ENCODE measurements at places on chromosomes 11 and 22.

DNA sequence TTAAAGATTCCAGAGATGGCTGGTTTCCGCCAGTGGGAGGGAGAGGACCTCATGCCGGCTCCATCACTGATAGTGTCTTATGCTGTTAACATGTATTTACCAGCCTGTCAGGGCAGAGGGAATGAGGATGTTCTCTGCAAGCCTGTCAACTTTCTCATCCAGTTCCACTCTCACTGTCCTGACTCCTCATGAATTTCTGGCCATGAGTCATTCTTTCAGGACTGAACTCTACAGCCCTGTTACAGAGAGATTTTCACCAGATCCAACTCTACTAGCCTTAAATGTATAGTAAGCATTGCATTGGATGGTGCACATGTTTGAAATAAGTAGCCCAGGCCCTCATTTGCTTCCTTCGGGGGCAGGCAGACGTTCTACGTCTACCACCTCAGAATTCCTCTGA is 387.7 kb downstream of the TMEM135 start:
- DNase-seq = no peak

- no peak for DNase-seq
Measured at GRCh38 chr11:1943576-1943975, 3.6 kb upstream of the MRPL23 start.

- DNase-seq = no peak
Measured at GRCh38 chr11:86688398-86689179, 16.2 kb upstream of the ME3 start.

DNA sequence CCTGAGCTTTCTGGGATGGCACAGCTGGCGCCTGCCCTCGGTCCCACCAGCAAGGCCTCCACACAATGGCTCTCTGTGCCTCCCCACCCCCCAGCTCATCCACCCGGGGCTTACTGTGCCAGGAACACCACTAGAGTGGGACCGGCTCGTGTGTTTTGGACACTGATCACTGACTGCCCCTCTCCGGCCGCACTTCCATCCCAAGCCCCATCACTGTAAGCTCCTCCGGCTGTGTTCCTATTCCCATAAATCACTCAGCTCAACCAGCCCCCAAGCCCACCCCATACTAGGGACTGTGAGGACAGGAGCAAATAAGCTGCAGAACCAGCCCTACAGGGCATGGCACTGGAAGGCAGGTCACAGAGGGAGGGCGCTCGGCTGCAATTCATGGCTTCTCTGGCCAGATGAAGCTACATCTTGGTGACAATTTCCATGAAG is 7.3 kb downstream of the APBB1 start:
- DNase-seq = no peak

- no peak for DNase-seq
Measured at GRCh38 chr22:44889255-44889878, 120.4 kb downstream of the PHF21B start.

- no peak for DNase-seq
Measured at GRCh38 chr11:128294001-128294670, 293.2 kb downstream of the ETS1 start.

DNA sequence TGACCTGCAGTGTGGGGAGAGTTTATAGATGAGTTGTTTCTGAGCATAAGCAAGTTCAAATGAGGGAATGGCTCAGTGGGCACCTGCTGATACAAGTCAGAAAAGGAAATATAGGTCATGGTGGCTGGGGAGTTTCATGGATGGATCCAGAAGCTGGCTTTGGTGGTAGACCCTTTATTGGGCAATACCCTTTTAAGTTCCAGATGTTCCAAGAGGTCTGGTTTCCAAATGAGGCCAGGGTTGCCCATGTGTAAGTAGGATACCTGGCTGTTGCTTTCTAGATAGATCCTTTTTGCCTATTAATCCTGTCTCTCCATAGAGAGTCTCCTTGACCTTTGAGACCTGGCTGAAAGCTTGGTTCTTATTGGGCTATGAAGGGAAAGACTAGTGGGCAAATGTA is 2.2 kb downstream of the STIM1 start:
- no peak for DNase-seq

DNA sequence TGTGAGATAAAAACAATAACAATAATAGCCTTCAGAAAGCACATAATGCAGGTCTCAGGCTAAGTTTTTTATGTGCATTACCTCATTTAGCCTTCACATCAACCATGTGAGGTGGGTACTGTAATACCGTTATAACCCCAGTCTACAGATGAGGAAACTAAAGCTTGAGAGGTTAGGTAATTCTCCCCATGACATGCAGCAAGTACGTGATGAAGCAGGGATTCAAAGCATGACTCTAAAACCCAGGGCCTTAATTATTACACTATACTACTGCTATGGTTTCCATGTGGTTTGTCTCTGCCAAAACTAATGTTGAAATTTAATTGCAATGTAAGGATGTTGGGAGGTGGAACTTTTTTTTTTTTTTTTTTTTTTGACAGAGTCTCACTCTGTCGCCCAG is 37.7 kb upstream of the FDX1 start:
- DNase-seq = no peak

DNA sequence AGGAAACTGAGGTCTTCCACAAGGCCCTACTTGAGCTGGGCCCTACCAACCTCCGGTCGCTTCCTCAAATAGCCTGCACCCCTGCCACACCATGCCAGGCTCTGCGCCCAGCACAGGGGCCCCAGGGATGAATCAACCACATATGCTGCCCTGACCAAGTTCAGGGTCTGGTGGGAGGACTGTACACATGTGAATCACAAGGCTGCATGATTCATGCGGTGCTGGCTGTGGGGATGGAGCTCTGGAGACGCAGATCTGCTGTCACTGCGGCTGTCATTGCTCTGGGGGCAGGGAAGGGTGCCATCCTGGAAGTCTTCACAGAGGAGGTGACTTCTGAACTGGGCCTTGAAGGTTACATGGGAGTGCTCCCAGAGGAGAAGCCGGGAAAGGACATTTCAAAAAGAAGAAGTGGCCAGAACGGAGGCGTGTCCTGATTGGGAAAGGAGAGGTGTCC is 21.5 kb downstream of the CYTH4 start:
- DNase-seq = no peak

DNA sequence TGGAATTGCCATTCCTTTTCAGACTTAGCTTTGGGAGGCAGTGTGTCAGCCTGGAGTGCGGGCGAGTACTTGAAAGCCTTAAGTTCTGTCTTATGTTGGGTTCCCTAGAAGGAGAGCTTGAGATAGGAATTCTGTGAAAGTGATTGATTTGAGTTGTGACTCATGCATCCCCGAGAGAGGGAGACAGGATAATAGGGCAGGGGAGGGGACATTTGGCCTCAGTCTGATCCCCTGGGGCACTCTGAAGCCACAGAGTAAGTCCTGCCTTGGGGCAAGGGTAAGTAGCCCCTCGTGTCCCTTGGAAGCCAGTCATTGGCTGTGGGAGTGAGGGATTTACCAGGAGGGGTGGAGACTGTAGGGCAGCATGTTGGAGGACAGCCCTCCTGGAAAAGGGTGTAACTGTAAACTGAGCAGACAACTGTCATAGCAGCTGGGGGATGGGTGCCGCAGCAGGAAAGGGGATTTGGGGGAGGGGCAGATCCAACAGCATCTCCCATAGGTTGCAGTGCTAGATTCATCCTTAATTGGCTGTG is 44.0 kb downstream of the KIAA1671 start:
- DNase-seq = no peak

DNA sequence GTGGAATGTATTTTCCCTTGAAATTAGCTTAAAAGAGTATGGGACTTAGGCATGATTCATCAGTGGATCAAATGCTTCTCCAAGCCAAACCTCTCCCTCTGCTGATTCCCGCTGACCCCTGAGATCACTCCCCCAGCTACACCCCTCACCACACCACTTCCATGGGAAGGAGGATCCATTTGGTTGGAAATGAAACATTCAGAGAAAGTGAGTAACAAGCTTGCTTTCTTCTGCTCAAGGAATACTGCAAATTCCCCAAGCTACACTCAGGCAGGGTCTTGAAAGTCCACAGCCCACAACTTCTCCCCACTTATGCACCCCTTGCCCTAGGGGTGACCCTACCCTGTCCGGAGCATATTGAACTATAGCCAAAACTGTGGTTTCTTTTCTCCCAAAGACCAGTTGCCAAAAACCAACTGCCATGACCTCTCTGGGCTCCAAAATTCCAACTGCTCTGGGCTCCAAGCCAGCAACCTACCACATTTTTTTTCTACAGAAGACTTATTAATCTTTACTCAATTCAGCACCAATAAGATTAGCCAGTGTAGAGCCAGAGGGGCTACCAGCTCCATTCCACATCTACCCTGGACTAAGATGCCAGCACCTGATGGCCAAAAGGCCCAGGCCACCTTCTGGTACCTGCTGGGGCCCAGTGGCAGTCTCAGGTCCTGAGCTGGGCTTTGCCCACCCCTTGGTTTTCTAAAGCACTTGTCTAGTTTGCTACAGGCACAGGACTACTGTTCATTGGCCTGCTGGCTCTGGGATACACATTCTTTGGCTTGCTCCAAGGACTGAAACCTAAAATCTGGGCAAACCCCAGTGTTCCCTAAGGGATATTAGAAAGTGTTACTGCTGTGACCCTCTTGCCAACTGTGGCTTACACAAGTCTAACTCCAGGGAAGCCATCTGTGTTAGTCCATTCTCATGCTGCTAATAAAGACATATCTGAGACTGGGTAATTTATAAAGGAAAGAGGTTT is 101.1 kb downstream of the MICAL3 start:
- no peak for DNase-seq

DNA sequence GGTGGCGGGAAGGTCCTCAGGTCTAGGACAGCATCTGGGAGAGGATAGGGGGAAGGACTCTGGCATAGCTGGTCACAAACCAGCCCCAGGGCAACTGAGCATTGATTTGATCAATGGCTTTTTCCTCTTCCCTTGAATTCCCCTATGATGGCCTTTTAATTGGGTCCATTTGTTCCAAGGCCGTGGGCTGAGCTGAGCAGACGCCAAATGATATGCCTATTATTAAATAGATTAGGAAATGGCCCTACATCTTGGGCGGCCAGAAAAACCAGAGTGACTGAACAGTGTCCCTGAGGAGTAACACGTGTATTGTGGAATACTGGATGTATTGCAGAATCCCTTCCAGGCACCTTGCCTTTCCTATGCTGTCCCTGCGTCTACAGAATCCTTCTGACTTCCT is 26.7 kb upstream of the P2RY6 start:
- no peak for DNase-seq

DNA sequence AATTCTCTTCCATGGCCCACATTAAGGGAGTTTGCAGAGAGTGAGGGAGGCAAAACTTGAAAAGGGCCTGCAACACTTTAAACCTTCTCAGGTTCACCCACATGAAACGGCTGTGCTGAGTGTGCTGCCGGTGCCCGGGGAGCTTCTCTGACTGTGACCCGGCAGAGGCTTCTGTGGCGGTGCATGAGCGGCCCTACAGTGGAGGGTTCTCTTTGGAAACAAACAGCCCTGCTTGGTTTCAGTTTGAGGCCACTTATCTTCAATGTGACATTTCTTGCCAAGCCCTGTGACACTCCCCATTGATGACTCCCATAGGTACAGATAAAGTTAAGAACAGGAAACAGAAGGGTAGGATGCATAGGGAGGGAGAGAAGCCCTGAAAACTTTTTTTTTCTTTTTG is 31.8 kb downstream of the FAM118A start:
- DNase-seq = no peak

DNA sequence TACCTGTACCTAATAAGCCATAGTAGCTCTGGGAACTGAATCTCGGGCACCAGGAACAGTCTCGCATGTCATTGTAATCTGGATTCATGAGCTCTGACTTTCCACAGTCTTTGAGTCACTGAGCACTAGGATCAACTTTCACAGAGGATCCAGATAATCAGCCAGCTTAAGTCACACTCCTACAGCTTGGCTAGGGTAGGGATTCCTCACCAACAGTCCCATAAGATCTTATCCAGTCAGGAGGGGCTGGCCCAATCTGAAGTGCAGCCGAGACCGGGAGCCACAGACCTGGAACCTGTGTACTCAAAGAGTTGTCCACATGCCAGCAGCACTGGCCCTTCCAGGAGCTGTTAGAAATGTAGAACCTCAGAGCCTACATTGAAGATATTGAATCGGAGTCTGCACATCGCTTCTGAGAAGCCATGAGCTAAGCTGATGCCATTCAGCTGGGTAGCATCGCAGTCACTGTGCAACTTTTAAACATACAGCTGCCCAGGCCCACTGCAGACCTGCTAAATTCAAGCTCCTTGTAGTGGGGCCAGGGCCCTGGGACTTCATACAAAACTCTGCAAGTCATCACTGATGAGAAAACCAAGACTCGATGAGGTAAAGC is 538.8 kb upstream of the B3GAT1 start:
- DNase-seq = no peak

DNA sequence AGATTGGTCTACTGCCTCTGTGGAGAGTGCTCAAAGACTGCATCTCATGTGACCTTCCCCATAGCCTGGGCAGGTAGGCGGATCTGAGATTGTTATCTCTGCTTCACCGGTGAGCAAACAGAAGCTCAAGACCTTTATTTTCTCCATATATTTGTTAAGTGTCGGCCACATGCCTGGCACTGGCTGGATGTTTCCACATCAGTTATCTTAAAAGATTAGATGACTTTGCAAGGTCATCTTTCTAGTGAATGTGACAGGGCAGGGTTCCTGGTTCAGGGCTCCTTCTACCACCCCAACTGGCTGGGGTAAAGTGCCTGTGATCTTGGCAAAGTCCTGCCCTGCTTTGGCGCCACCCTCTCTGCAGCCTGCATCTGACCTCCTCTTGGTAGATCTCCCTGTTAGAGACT is 125.0 kb downstream of the CCDC81 start:
- no peak for DNase-seq

DNA sequence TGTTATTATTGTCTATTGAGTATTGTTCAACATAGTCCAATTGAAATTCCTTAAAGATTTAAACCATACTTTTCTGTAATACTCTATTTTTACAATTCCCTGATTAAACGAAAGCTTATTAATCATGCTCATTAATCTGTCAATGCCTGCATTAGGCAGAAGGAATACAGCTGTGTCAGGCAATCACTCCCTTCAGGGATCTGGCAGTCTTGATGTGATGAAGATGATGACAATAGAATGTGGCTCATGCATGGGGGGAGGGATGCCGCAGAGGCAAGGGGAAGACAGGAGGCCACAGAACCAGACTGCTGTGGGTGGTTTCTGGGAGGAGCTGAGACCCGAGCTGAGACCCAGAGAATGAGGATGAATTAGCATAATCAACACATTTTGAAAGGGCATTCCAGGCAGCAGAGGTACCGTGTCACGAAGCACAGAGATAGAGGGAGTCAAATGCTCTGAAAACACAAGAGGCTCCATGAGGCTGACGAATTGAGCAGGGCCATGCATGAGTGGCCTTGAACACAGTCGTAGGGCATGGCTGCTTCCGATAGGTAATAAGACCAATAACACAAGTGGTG is 1075.5 kb downstream of the OPCML start:
- no peak for DNase-seq
